CD4-positive, alpha-beta T cell treated with Interferon gamma for 1 hour (primary cell): ENCODE measurements at places on chromosomes 3 and 15.

- no peak for DNase-seq
Observed at GRCh38 chr15:92163641-92164040, 230.0 kb upstream of the ST8SIA2 start.

DNA sequence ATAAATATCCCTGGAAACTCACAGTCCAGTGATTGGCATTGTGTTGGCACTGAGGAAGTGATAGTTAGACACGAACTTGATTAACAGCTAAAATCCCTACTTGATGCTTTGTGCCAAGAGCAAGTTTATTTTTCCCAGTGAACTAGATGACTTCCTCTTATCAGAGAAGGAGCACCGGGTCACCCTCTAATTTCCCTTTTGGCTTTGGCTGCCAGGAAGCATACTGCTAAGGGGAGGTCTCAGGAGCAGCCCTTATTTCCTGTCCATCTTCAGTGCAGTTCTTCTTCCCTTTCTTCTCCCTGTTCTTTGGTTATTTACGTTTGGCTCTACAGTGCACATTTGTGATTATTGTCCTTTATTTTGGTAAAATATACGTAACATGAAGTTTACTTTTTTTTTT, 13.0 kb downstream of the FBLN2 start:
- DNase-seq = no peak

DNA sequence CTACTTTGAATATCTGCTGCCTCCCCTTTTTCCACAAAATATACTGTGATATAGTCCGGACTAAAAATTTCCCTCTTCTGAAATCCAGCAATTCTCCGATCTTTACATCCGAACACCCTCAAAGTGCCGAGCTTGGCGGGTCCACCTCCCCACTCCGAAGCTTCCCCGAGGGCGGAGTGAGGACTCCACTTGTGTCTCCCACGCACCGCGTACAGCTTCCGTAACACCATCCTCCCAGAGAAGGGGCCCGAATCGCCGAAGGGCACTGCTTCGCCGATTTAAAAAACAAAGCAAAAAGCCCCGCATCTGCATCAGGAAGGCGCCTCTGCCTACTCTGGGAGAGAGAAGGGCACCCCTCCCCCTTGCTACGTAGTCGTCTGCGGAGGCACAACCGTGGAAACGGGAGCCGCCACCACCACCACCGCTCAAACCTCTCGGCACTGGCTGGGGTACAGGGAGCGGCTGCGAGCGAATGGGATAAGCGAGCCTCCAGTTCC, 551 bp downstream of the NCBP2 start:
- DNase-seq = peak; percentile 47

DNA sequence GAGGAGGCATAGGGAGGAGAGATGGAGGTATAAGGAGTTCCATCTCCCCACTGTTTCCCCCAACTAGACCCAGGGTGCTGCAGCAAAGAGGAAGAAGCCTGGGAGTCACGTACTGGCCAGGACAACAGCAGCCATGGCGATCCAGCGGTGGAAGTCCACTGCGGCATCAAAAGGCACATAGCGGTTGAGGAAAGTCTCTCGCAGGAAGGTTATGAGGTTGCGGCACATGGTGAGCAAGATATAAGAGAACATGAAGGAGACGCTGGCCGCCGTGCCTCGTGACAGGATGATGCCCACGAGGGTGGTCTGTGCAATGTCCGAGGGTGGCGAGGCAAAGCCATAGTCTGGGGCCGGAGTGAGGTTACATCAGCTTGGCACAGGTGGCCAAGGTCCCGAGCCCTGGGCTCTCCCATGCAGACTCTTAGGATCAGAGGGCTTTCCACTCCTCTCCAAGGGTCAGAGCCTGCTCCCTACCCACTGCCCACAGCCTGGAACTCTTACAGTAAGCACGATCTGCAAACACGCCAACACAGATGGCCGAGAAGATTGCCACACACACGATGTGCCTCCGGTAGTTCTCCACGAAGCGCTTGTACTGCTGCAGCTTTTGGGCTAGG, 14.3 kb downstream of the DUOX2 start:
- DNase-seq = no peak

DNA sequence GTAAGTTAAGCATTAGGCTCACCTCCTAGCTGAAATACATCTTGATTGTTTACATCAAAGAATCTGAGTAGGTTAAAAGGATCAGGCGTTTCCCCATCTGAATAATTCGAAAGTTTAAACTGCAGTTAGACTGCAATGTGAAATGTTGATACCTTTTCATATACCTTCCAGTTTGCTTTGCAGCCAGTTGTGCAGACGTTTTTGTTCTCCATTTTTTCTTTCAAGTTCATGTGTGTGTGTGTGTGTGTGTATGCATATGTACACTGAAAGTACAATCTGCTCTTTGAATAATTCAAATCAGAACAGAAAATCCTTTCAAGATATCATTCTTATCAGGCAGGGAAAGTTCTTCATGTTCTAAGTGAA, 2.9 kb downstream of the ITPR1 start:
- no peak for DNase-seq

- no peak for DNase-seq
Observed at GRCh38 chr3:173066044-173067004, 74.7 kb downstream of the SPATA16 start.

DNA sequence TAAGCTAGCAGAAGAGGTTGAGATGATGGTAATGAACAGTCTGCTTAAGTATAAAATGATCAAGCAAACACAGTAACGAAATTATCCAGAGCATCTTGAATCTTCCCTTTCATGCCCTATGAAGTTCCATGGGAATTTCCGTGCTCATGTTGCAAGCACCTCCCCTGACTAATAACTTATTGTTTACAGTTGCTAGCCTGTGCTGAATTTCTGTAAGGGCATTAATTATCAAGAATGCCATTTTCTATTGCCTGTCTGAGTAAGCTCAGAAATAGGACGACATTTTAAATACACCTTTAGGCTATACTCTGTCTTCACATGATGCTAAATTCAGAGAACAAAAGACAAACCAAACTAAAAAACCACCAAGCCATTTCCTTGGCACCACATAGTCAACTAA, 257.5 kb upstream of the LRTM1 start:
- no peak for DNase-seq

DNA sequence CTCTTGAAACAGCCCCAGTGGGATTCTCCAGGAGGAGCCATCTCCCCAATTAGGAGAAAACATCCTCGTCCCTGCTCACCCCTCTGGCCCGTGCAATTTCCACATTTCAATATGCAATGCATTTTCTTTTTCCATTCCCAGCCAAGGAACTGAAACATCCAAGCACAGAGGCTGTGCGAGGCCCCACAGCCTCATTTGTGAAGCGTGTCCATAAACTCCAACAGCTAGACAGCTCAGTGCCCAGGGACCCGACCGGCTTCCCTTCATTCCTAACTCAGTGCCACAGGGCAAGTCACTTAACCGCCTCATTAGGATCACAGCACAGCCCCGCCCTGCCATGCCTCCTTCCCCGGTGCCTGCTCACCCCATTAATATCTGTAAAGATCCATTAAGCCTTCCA, 204.2 kb upstream of the IGF1R start:
- no peak for DNase-seq

DNA sequence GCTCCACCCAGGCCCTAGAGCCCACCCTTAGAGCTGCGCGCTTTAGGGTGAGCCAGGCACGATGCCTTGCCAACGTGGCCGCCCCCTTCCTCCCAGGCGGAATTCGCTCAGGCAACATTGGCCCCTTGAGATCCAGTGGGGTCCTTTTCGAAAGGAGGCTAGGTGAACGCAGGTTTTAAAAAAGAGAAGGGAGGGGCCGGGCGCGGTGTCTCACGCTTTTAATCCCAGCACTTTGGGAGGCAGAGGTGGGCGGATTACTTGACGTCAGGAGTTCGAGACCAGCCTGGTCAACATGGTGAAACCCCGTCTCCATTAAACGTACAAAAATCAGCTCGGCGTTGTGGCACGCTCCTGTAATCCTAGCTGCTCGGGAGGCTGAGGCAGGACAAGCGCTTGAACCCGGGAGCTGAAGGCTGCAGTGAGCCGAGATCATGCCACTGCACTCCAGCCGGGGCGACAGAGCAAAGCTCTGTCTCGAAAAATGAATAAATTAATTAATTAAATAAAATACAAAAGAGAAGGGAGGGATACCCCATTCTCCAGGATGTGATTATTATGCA, 984 bp upstream of the RPP25 start:
- DNase-seq = no peak

GRCh38 chr15:36722555-36722954, 143.1 kb downstream of the CDIN1 start:
- DNase-seq = no peak

DNA sequence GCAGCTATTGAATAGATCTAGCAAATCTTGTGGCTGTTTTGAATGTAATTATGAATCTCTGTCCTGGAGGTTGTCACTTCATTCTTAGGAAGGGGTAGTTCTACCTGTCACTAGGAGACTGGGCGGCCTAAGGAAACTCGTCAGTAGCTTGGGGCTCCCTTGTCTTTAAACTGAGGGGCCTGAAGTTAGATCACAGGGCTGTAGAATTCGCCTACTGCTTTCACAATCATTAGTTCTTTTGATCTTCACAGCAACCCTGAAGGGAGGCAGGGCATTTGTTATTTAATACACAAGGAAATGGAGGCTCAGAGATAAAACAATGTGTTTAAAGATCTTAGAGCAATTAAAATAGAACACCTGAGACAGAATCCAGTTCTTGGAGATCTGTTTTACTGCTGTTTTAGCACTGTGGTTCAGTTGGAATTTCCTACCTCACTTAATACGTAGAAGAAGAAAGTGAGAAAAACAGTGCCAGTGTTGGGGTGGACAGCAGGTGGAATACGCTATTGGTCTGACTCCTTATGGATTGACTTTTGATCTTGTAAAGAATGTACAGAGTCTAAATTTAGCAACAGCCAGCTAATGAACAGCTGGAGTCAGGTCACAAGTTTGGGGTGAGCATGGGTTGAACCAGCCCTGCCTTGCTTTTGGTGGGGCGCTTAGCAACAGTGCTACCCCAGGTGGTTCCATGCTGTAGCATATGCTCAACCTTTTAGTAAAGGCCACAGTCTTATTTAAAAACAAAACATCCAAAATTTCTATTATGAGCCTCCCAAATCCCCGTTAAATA, 71.4 kb upstream of the BHLHE40 start:
- DNase-seq = no peak

- DNase-seq = no peak
Observed at GRCh38 chr3:11556851-11557644, 86.7 kb downstream of the VGLL4 start.

- DNase-seq = no peak
Observed at GRCh38 chr3:67329358-67329757, 325.1 kb downstream of the SUCLG2 start.

DNA sequence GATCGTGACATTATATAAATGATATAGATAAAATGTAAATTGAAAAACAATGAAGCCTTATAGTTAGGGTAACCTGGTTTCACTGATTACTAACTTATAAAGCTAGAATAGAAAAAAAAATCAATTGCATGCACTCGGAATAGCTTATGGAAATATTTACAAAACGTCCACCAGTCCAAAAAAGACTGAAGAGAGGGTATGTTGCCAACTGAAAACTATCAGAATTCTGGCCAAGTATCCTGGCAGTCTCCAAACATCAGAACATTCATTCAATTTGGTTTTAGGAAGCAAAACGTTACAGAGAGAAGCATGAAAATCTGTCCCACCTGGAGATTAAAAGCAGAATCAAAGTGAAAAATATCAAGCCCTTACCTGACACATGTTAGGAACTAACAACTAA, 892.4 kb downstream of the ROBO1 start:
- no peak for DNase-seq

DNA sequence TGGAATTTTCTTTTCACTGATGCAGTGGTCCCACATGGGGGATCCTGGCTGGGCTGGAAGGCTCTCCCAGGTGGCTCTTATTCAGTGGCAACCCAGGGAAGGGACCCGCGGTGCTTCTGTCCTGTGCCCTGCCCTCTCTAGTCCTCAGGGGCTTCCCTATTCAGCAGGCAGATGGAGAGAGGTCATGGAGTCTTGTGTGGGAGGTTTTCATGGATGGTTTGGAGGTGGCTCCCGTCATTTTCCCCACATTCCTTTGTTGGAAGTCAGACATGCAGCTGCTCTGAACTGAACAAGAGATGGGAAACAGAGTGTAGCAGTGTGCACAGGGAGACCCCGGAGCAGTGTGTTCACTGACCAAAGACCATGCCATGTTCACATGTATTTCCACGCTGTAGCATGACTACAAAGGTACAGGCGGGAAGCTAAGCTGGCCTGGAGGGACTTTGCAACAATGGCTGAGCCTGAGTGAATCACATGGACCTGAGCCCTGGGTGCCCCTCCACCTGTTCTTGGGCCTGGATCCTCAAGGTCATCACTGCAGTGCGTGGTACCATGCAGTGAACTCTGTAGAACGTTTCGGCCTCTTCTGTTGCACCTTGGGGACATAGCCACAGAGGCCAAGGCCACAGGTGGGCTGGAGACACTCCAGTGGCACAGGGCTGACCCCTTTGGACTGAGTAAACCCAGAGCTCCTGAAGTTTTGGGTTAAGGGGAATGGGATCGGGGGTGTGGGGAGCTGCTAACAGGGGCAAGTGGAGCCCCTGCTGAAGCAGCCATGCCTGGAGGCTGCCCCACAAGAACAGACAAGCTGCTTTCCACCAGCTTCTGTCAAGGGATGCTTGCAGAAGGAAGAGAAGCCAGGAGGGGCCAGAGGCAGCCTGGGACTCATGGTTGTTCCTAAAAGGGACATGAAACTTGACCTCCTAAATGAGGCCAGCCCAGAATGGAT, 123.0 kb downstream of the ASB7 start:
- DNase-seq = no peak

- no peak for DNase-seq
Observed at GRCh38 chr15:41411441-41411840, 5.5 kb upstream of the RTF1 start.

GRCh38 chr3:112247900-112248299, 46.1 kb downstream of the SLC9C1 start:
- DNase-seq = no peak

DNA sequence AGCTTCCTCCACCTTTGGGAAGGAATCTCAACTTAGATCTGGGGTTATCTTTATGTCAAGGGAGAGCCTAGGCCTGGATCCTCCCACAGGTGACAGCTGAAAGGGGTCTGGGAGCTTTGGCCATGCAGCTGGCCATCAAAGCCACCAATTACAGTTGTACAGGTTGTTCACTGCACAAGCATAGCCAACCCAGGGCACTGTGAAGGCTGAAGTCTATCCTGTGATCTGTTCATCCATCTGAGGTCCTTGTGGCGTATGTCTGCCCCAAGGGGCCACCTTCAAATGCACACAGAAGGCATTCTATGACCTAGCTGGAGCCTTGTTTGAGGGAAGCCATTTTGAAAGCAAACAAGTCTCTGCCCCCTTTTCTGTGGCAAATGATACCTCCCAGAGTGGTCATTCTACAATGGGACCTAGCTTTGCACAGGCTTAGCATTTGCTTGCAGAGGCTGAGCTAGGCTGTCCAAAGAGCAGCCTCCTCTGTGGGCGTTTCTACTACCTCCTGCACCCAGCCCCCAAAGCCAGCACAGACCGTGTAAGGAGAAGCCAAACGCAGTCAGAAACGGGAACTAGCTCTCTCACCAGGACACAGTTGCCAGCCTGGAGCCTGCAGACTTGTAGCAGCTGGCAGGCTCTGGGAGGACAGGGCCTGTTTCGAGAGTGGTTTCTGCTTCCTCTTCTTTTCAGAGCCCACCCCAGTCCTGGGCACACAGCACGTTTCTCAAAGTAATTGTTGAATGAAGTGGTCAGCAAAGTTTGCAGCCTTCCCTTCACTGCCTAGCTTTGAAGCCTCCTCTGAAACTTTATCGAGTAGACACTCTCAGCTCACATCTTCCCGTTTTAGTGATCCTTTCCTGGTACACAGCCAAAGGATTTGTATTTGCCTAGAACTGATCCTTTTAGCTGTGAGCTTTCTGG, 157.3 kb upstream of the SMAD3 start:
- peak; percentile 48 for DNase-seq

GRCh38 chr15:68421115-68421551, 10.8 kb downstream of the ITGA11 start:
- DNase-seq = no peak
